ENCODE measurements at places on chromosomes 7 and 10. TPM values are rescaled to one million over a fixed set of nuclear protein-coding genes. Genes with fewer than 3 reads are reported as not detected.

The TBL2 gene
- polyA plus RNA-seq, result 20.5 TPM

The KLLN gene
- 0.43 TPM for polyA plus RNA-seq

The CTAGE8 gene
- 0.95 TPM for polyA plus RNA-seq

The CLEC2L gene
- not detected for polyA plus RNA-seq

The CTNNA3 gene
- polyA plus RNA-seq, result 0.05 TPM

The NPSR1 gene
- not detected for polyA plus RNA-seq

The MNX1 gene
- 0.11 TPM for polyA plus RNA-seq

The POLR2J3 gene
- polyA plus RNA-seq, result 84.8 TPM

The GJD4 gene
- polyA plus RNA-seq, result 0.06 TPM

The CCL24 gene
- 1.0 TPM for polyA plus RNA-seq

The PLEKHS1 gene
- not detected for polyA plus RNA-seq

The TMEM273 gene
- 41.8 TPM for polyA plus RNA-seq

The DCLRE1A gene
- 1.6 TPM for polyA plus RNA-seq

The TFPI2 gene
- 19.8 TPM for polyA plus RNA-seq

The SEMA3E gene
- 0.31 TPM for polyA plus RNA-seq

The GLRX3 gene
- polyA plus RNA-seq, result 67.3 TPM

The PRSS37 gene
- polyA plus RNA-seq, result not detected

The KMT2C gene
- polyA plus RNA-seq, result 8.6 TPM

The TWIST1 gene
- polyA plus RNA-seq, result 1.4 TPM

The NAT16 gene
- 0.35 TPM for polyA plus RNA-seq

The LRMDA gene
- 7.2 TPM for polyA plus RNA-seq

The TCAF2 gene
- 1.2 TPM for polyA plus RNA-seq

The GSDME gene
- polyA plus RNA-seq, result 5.0 TPM

The LRRN3 gene
- polyA plus RNA-seq, result 1.8 TPM

The CFAP43 gene
- 0.81 TPM for polyA plus RNA-seq

The LDB3 gene
- 11.6 TPM for polyA plus RNA-seq

The SLC26A5 gene
- polyA plus RNA-seq, result not detected

The SYT15B gene
- 0.45 TPM for polyA plus RNA-seq

The RAMP3 gene
- 11.6 TPM for polyA plus RNA-seq

The AKR1C4 gene
- polyA plus RNA-seq, result not detected

The SH2B2 gene
- 1.6 TPM for polyA plus RNA-seq

The AOC1 gene
- 0.15 TPM for polyA plus RNA-seq

The PPP1R3C gene
- 9.6 TPM for polyA plus RNA-seq

The RFC2 gene
- 13.6 TPM for polyA plus RNA-seq

The ENKUR gene
- polyA plus RNA-seq, result not detected

The LRIT1 gene
- polyA plus RNA-seq, result not detected

The SVIL gene
- 16.2 TPM for polyA plus RNA-seq

The KNDC1 gene
- polyA plus RNA-seq, result 0.13 TPM

The C10orf105 gene
- 0.03 TPM for polyA plus RNA-seq

The PAPSS2 gene
- polyA plus RNA-seq, result 36.7 TPM

The ZNF503 gene
- 11.5 TPM for polyA plus RNA-seq

Data from adipose tissue (tissue), 3 donors.